ENCODE measurements at places on chromosomes 1 and 21. TPM values are rescaled to one million over a fixed set of nuclear protein-coding genes. Genes with fewer than 3 reads are reported as not detected.

GRCh38 chr1:245598524-245599305 lies 443.9 kb downstream of the KIF26B start:
- DNase-seq = no peak

- no peak for DNase-seq
Observed at GRCh38 chr1:208584167-208584755, 340.1 kb upstream of the PLXNA2 start.

The FALEC gene
- not detected for polyA plus RNA-seq

The SPTA1 gene
- polyA plus RNA-seq = 1.2 TPM

The RIPPLY3 gene
- 2.1 TPM for polyA plus RNA-seq

All from right renal pelvis (tissue), 4 donors.